Right cardiac atrium (tissue), 5 donors: ENCODE measurements at places on chromosomes 13 and 19. TPM values are rescaled to one million over a fixed set of nuclear protein-coding genes. Genes with fewer than 3 reads are reported as not detected.

Gene ANGPTL8
- total RNA-seq: not detected

Gene DCLK1
- total RNA-seq: 16.1 TPM

Gene POU2F2
- total RNA-seq: 1.4 TPM

Gene PDX1
- total RNA-seq: not detected

Gene PNMA8B
- 2.1 TPM for total RNA-seq

Gene LYPD3
- 0.74 TPM for total RNA-seq

Gene ZNF57
- 2.3 TPM for total RNA-seq

Gene GNA15
- 1.8 TPM for total RNA-seq

Gene EDDM13
- not detected for total RNA-seq

Gene CNN1
- total RNA-seq: 174 TPM

Gene SCN1B
- total RNA-seq: 88.1 TPM

Gene FCER2
- total RNA-seq: not detected

Gene FUT2
- total RNA-seq: not detected

Gene PRSS57
- total RNA-seq: not detected

Gene KLK3
- not detected for total RNA-seq

Gene RGL3
- total RNA-seq: 14.8 TPM
